NCI-H2171 (cell line): ENCODE measurements at places on chromosomes 12 and 14.

GRCh38 chr12:106648736-106649135, 65.9 kb downstream of the RFX4 start:
- DNase-seq = no peak

- no peak for DNase-seq
Measured at GRCh38 chr14:103255555-103255954, 78.5 kb upstream of the EIF5 start.

- DNase-seq = no peak
Measured at GRCh38 chr14:102799684-102800562, 22.7 kb downstream of the TRAF3 start.

- no peak for DNase-seq
Measured at GRCh38 chr12:93137656-93138612, 208.8 kb upstream of the EEA1 start.

DNA sequence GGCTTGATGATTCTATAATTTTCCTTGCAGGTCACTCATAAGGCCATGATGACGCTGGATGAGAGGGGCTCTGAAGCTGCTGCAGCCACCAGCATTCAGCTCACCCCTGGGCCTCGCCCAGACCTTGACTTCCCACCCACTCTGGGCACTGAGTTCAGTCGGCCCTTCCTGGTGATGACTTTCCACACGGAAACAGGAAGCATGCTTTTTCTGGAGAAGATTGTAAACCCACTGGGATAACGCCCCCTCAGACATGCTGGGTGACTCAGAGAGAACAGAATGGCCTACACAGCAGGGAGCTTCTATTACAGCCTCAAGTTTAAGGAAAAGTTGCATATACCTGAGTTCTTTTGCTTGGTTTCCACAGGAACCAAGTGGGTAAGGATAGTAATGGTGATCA, 34.3 kb downstream of the SERPINA3 start:
- DNase-seq = no peak

GRCh38 chr12:40314927-40315326, 90.1 kb downstream of the LRRK2 start:
- no peak for DNase-seq

DNA sequence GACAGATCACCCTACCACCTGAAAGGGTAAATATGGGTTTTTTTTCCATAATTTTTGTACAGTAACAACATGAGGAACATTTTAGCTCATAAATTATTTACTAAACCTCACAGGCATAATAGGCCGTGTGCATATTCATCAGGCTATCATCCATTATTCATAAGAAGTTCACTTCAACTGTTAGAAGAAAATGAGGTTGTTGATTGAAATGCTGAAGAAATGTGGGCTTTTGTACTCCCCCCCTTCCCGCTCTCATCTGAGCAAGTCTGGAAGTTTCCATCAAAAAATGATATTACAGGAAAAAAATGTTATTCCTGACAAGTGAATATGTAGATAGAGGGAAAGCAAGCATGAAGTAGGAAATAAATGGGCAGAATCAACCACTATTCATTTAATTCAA, 7.9 kb upstream of the POU6F1 start:
- DNase-seq = no peak

GRCh38 chr12:66837311-66837627, 158.4 kb upstream of the GRIP1 start:
- DNase-seq = no peak

DNA sequence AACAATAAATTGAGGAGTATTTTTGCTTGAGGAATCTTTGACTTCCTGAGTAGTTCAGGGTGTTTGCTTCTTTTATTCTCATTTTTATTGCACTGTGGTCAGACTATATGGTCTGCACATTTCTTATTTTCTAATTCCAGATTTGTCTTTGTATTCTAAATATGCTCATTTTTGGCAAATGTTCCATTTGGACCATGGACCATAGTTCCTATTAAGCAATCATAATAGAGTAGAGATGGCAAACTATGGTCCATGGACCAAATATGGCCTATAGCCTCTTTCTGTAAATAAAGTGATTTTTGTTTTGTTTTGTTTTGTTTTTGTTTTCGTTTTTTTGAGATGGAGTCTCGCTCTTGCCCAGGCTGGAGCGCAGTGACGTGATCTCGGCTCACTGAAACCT, 2.1 kb downstream of the GPRC5A start:
- DNase-seq = no peak
